Caco-2 (cell line): ENCODE measurements at places on chromosomes 6 and 20. TPM values are rescaled to one million over a fixed set of nuclear protein-coding genes. Genes with fewer than 3 reads are reported as not detected.

PRSS35 gene
- total RNA-seq: 72.0 and 85.0 TPM in 2 replicates

PDE7B gene
- total RNA-seq: not detected in 2 replicates

CLPSL1 gene
- not detected in 2 replicates for total RNA-seq

UBE3D gene
- 10.9 and 11.7 TPM in 2 replicates for total RNA-seq

HLA-E gene
- total RNA-seq: 47.0 and 49.6 TPM in 2 replicates

MUC22 gene
- not detected in 2 replicates for total RNA-seq

CRISP3 gene
- total RNA-seq: not detected in 2 replicates

OPRL1 gene
- total RNA-seq: 0.51 and 0.59 TPM in 2 replicates

MCM3 gene
- 151 and 152 TPM in 2 replicates for total RNA-seq

LY86 gene
- total RNA-seq: not detected in 2 replicates

HNF4A gene
- total RNA-seq: 256 and 292 TPM in 2 replicates

BTNL2 gene
- not detected in 2 replicates for total RNA-seq
